ENCODE measurements at places on chromosomes 4 and X. TPM values are rescaled to one million over a fixed set of nuclear protein-coding genes. Genes with fewer than 3 reads are reported as not detected.

The CLGN gene
- total RNA-seq = 26.9 TPM

The TLR3 gene
- 3.2 TPM for total RNA-seq

The HSFX3 gene
- 8.7 TPM for total RNA-seq

GRCh38 chr4:110949542-110949941 lies 326.7 kb upstream of the PITX2 start:
- H3K4me1 ChIP-seq = no peaks in the 10 kb centered on the region
- H3K4me3 ChIP-seq = no peak overlapping the region
- no peaks in the 10 kb centered on the region for H3K27me3 ChIP-seq
- H3K36me3 ChIP-seq = no peaks in the 10 kb centered on the region
- no peak for DNase-seq

GRCh38 chr4:13176741-13177142 lies 307.4 kb downstream of the RAB28 start:
- no peaks in the 10 kb centered on the region for H3K4me1 ChIP-seq
- no peak overlapping the region for H3K4me3 ChIP-seq
- DNase-seq = no peak
- no peak overlapping the region for H3K27ac ChIP-seq
- no peaks in the 10 kb centered on the region for H3K36me3 ChIP-seq

DNA sequence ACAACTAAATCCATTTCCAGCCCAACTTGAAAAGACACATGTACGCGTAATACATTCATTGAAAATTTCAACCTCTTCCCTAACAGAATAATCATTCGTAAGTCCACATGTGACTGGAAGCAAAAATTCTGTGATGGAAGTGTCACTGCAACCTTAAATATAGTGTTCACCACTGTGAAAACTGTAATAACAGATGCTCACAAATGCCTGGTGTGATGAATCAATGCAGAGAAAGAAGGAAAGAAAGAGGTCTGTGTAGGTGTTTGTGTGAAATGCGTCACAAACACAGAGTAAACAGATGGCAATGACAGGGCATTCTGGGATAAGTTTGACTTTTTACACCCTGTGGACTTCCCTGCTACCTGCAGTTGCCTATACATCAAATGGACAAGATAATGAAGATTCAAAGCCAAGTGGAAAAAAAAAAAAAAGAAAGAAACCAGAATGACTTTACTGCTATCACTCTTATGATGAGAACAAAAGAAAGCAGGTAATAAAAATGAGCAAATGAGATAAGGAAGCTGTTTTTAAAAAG lies 123.3 kb downstream of the EPHA5 start:
- H3K27ac ChIP-seq = no peak overlapping the region
- H3K36me3 ChIP-seq = no peaks in the 10 kb centered on the region
- DNase-seq = no peak

DNA sequence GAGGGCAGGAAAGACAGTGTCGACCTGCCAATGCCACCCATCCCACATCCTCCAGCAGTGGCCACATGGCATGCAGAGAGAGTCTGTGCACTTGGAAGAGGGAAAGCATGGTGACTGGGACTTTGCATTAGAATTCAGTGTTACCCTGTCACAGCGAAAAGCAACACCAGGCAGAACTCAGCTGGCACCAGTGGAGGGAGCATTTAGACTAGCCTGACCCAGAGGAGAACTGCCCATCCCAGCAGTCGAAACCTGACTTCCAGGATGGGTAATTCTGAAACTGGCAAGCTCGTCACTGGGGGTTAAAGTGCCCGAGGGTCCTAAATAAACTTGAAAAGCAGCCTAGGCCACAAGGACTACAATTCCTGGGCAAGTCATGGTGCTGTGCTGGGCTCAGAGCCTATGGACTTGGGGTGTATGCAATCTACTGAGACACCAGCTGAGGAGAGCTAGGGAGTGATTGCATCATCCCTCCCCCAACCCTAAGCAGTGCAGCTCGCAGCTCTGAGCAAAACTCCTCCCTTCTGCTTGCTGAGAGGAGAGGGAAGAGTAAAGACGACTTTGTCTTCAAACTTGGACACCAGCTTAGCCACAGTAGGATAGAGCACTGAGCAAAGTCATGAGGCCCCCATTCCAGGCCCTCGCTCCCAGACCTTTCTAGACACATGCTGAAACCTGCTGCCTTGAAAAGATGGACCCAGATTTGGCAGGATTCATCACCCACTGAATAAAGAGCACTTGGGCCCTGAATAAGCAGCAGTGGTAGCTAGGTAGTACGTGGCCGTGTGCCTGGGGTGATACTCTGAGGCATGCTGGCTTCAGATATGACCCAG lies 68.8 kb downstream of the DDX60L start:
- DNase-seq = no peak
- H3K4me1 ChIP-seq = no peaks in the 10 kb centered on the region
- H3K4me3 ChIP-seq = no peak overlapping the region
